ENCODE measurements at places on chromosomes 5 and 9.

DNA sequence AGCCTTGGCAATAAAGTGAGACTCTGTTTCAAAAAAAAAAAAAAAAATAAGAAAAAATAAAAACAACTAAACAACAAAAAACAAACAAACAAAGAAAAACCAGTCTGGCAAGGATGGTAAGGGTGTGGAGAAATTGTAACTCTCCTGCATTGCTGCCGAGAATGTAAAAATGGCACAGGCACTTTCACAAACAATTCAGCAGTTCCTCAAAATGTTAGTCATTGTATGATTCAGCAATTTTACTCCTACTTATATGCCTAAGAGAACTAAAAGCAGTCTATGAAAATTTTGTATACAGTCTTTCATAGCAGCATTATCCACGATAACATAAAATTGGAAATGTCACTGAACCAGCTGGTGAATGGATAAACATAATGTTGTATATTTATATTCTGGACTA, 280.4 kb downstream of the CDH9 start:
- DNase-seq = no peak

GRCh38 chr5:39475881-39476842, 51.4 kb upstream of the DAB2 start:
- no peak for DNase-seq

- peak; percentile 76 for DNase-seq
These were observed 14.4 kb downstream of the STK10 start for GRCh38 chr5:172173564-172174153.

GRCh38 chr9:104448036-104448435, 56.0 kb upstream of the OR13F1 start:
- no peak for DNase-seq

GRCh38 chr5:157351802-157352092, 85.8 kb downstream of the CYFIP2 start:
- no peak for DNase-seq

DNA sequence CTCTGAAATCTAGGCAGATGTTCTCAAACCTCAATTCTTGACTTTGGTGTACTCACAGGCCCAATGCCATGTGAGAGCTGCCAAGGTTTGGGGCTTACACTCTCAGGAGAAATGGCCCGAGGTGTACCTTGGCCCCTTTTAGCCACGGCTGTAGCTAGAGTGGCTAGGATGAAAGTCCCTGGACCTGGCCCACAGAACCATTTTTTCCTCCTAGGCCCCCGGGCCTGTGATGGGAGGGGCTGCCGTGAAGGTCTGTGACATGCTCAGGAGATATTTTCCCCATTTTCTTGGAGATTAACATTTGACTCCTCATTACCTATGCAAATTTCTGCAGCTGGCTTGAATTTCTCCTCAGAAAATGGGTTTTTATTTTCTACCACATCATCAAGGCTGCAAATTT, 1296.5 kb downstream of the MAT2B start:
- no peak for DNase-seq

- DNase-seq = no peak
These were observed 211.0 kb downstream of the OSTF1 start for GRCh38 chr9:75299324-75299723.

DNA sequence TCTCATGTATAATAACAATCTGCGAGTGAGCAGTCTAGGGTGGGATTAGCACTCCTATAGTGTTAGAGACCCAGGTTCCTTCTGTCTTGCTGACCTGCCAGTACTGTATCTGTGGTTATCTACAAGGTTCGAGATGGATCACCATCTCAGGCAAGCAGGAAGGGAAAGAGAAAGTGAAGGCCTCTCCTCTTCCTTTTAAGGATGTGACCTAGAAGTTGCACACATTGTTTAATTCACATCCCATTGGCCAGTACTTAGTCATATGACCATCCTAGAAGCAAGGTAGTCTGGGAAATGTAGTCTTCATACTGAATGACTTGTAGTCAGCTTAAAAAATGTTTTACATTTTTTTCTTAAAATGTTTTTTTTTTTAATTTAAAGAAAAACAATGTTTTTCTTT, 168.6 kb downstream of the CARTPT start:
- DNase-seq = no peak

- no peak for DNase-seq
These were observed 4.7 kb downstream of the PCYOX1L start for GRCh38 chr5:149362541-149362940.

- DNase-seq = no peak
These were observed 616.1 kb upstream of the RGMB start for GRCh38 chr5:98157368-98157767.

DNA sequence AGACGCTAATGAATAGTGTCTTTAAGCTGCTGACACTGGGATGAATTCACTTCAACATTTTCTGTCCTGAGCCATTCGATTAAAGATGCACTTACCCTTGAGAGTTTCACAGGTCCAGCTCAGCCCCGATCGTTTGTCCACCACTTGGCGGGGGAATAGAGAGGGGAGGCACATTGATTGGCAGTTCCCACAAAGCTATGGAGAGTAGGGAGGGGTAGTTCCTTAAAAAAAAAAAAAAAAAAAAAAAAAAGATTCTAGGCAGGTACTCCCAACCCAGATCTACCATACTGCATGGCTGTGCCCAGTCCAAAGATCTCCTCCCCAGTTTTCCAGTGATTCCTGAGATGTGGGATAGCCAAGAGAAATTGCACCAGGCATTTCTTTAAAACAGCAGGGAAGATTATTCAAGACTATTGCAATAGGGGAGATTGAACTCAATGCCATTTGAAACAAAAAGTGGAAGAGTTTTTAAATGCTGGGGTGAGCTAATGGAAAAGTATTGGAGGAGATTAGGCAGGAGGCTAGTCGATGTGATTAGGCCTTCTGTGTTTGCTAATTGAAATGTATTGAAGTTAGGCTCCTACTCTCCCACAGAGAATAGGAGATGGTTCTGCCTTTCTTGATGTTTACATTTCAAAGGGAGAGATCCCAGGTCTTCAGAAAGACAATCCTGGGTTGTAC, 2217.4 kb upstream of the WWC1 start:
- no peak for DNase-seq

DNA sequence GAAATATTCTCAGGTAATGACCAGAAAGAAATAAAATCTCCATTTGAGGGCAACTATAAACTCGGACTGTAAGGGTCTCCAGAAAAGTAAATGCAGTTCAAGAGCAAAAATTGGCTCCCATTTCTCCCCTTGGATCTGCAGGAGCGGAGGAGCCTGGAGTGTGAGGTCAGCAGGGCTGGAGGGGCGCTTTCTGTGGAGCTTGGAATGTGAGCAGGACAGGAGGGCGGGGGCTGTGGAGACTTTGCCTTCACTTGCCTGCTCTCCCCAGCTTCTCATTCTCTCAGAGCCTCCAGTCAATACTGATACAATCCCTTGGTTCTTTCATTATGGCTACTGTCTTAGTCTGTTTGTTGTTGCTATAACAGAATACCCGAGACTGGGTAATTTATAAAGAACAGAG, 162.8 kb upstream of the ANKH start:
- no peak for DNase-seq

GRCh38 chr9:16152276-16153101, 599.6 kb downstream of the CCDC171 start:
- DNase-seq = no peak

- DNase-seq = no peak
These were observed 99.1 kb downstream of the COL23A1 start for GRCh38 chr5:178490935-178491652.

GRCh38 chr5:119400245-119400644, 44.4 kb downstream of the TNFAIP8 start:
- DNase-seq = no peak

GRCh38 chr9:93164085-93164484, 19.9 kb upstream of the WNK2 start:
- DNase-seq = no peak

DNA sequence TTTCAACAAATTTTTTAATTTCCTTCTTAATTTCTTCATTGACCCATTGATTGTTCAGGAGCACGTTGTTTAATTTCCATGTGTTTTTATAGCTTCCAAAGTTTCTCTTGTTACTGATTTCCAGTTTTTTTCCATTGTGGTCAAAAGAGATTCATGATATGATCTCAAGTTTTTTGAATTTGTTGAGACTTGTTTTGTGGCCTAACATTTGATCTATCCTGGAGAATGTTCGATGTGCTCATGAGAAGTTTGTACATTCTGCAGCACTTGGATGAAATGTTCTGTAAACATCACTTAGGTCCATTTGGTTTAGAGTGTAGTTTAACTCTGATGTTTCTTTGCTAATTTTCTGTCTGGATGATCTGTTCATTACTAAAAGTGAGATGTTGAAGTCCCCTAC, 14.7 kb upstream of the PPIC start:
- no peak for DNase-seq

GRCh38 chr5:72293495-72294055, 26.5 kb downstream of the MRPS27 start:
- no peak for DNase-seq

GRCh38 chr9:5892456-5893133, 1.9 kb downstream of the MLANA start:
- no peak for DNase-seq

DNA sequence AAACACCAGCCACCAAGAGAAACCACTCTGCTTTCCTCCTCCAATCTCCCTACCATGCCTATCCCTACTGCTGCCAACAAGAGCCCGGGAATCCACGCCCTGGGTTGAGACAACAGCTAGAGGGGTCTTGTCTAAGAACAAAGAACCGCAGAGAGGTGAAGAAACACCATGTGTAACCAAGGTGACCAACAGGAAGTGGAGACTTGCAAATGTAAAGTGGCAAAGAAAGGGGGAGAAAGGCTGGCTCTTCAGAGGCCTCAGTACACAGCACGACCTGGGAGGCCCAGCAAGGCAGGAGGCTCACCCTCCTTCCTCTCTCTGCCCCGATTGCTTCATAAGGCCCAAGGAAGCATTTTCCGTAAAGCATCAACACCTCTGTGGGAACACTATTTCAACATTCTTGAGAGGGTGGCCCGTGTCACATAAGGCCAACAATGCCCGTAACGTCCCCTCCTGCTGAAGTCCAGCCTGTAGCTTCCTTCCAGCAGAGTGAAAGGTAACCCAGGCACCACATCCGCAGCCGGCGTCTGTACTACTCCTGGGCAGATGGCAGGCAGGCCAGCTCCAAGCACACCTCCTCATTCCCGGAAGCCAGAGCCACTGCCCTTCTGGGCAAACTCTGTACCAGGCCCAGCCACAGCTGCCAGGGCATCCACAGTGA, 18.3 kb downstream of the CCNJL start:
- DNase-seq = no peak

GRCh38 chr5:179839328-179840256, 18.9 kb downstream of the SQSTM1 start:
- DNase-seq = no peak

DNA sequence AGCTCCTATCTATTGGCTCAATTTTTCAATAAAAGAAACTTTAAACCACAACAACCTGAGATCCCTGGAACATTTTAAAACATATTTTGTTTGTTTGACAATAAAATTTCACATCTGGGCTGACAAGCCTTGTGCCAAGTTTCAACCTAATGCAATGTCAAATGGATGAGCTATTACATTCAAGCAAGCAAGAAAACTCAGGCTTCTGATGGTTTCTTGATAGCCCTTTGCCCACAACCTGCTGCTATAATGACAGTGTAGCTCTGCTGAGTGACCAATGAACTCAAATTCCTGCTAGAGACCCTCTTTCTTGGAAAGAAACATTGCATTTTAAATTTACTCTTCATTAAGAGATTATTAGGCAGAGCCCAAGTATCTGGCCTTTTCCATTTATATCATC, 472.9 kb downstream of the ARHGEF28 start:
- no peak for DNase-seq

DNA sequence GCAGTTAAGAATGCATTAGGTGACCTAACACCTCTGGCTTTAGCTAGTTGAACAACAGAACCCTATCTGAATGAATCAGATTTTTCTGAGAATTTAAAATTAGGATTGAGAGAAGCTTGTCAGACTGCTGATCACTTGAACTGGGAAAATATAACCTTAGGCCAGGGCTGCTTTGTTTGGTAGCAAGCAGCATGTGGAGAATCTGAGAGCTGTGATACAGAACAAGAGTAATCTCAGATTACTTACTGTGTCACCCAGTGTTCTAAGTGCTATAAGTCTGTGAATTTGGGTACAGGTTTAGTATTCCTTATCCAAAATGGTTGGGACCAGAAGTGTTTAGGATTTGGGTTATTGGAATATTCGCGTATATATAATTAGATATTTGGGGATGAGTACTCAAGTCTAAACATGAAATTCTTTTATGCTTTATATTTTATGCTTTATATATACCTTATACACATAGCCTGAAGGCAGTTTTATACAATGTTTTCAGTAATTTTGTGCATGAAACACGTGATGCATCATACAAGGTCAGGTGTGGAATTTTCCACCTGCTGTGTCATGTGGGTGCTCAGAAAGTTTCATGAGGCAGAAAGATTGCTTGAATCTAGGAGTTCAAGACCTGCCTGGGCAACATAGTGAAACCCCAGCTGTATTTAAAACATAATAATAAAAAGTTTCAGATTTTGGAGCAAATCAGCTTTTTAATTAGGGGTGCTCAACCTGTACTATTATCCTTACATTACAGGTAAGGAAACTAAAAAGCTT, 8.3 kb upstream of the CHD1 start:
- DNase-seq = no peak

GRCh38 chr5:9207817-9208418, 338.0 kb downstream of the SEMA5A start:
- no peak for DNase-seq

- DNase-seq = no peak
These were observed 3.6 kb downstream of the NEURL1B start for GRCh38 chr5:172644711-172645110.

GRCh38 chr9:12775679-12776512, 1.1 kb downstream of the LURAP1L start:
- no peak for DNase-seq

DNA sequence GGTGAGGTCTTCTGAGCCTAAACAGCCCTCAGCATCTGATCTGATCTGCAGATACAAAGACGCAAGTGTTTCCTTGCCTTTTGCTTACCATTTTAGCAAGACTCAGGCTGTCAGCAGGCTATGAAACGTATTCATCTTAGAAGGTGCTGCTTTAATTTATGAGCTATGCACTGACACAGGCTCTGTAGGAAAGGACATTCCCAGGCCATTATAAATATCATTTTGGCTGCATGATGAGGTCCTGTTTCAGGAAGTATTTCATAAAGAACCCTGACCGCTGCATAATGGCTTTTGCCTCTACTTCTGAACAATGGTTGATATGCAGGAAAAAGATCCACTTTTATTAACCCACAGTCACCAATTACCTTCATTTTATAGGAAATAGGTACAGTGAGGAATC, 98.4 kb upstream of the CAST start:
- no peak for DNase-seq

DNA sequence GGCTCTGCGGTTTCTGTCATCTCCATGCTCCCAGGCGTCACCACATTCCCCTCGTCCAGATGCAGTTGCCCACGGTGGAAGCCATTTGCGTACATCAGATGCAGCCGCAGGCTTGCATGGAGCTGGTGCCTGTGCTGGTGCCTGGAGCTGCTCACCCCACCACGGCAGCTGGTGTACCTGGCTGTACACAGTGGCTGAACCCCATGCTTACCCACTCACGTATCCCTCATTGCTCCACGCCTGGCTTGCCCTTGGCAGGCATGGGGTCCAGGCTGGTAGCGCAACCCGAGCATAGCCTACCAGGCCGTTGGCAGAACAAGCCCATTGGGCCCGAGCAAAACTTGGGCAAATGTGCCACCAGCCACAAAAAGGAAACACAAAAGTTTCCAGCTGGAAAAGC, 159.5 kb downstream of the GHR start:
- no peak for DNase-seq

Data from stimulated activated CD4-positive, alpha-beta T cell treated with anti-CD3 and anti-CD28 coated beads, TNF-alpha, amount 100 ng/mL, for 48 hours (primary cell).